ENCODE measurements at places on chromosomes 7 and 10. TPM values are rescaled to one million over a fixed set of nuclear protein-coding genes. Genes with fewer than 3 reads are reported as not detected.

DNA sequence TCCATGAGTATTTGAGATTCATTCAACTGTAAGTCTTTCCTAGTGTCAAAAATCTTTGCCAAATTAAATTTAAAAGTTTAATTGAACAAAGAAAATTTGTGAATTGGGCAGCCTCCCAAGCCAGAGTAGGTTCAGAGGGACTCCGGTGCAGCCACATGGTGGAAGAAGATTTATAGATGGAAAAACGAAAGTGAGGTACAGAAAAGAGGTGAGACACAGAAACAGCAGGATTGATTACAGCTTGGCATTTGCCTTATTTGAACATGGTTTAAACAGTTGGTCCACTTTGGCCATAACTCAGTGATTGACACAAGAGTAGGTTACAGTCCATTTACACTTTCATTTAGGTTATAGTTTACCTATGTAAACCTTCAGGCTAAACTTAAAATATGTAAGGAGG is 465.8 kb downstream of the ARL4A start:
- DNase-seq, result no peak

- peak; percentile 51 for DNase-seq
Measured at GRCh38 chr7:50679218-50680007, 103.3 kb downstream of the GRB10 start.

DNA sequence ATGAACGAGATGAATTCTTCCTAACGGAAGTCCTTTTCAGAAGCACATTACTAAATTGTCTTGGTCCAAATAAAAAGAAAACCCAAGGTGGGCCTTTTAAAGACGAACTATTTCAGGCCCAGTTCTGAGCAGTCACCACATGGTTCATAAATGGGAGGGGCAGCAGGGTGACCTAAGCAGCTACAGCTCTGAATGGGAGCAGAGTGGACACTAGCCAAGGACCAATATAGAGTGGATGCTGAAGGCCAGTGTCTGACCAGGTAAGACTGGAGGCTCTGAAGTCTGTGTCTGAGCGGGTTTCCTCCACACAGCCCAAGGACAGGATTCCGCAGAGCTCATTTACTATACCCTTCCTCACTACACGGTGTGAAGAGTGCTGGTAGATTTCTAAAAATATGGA is 159.1 kb downstream of the TMEM26 start:
- no peak for DNase-seq

TEX36 gene
- total RNA-seq, result not detected

DNA sequence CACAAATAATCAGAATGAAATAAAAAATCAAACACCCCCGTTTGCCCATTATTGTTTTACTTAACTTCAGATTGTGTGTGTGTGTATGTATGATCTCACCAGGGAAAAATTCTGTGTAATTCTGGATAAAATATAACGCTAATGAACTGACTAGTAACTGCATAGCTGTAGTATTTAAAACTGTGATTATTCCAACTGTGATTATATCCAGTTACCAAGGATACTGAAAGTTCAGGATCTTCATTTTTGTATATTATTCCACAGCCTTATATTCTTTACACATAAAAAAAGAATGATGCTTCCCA is 2.9 kb downstream of the TWIST1 start:
- no peak for DNase-seq

GRCh38 chr7:8413600-8413999 is 19.8 kb upstream of the NXPH1 start:
- no peak for DNase-seq

DRGX gene
- not detected for total RNA-seq

GRCh38 chr10:87860156-87860795 is 3.1 kb downstream of the KLLN start:
- DNase-seq, result no peak

DNA sequence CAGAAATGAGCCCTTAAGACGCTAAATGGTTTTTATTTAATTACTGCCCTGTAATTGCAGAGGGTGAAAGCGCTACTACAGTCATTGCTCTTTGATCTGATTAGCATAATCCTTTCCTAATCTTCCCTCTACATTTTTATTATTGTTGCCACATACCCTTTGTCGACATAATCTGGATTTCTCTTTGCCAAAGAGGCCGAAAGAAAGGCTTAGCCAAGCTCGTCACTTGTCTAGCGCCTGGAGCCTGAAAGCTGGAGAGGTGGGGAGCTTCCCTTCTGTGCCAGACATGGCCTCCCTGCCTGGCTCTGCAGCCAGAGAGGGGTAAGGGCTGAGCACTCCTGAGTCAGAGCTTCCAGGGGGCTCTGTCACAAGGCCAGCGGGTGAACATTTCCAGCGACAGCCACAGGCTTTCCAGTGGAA is 145.9 kb downstream of the PRKAG2 start:
- DNase-seq, result no peak

DNA sequence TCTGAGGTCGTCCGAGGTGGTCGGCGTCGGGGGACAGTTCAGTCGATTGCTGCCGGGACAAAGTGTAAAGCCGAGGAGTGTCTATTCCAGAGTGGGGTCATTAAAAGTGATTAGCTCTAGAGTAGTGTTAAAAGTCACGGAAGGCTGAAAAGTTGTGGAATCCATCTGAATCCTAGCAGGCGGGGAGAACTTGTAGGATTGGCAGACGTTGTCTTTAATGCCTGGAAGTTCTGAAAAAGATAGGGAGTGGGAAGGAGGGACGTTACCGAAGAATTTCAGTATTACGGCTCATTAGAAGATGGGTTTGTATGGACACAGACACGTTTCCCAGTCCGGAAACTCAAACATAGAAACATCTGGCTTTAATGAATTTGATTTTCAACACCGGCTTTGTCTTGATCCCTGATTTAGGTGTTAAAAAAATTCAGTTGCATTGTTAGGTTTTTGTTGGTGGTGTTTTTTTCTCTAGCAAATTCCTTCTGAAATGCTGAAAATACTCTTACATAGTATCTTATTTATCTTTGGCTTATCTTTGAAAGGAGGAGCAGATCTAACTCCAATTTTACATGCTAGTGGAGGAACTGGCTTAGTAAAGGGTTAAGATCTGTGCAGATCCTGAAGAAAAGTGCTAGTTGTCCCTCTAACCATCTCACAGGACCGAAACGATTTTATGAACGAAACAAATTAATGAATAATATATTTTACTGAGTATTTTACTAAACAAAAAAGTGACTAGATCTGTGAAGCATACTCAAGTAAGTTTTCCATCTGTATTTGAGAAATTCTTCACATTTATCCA is 900 bp downstream of the MKLN1 start:
- no peak for DNase-seq

GRCh38 chr10:94299417-94299816 is 63.3 kb downstream of the NOC3L start:
- DNase-seq, result peak; percentile 91

DNA sequence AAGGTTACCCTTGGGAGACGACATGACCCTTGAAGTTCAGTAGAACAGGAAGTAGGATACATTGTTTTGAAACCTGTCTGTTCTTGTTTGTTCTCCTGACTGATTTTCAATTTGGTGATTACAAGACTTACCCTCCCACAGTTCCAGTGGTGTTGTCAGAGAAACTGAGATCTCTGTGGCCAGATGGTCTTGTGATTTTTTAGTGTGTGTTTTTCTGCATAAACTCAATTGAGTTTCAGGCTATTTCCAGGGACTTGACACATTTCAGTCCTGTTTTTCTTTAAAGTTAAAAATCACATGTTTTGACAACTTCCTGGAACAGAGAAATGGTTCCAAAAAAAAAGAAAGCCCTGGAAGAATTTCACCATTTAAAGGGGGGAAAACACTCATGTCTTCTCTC is 22.3 kb downstream of the PIK3CG start:
- DNase-seq, result no peak

GRCh38 chr7:81355911-81356310 is 413.9 kb downstream of the HGF start:
- no peak for DNase-seq

IFIT2 gene
- total RNA-seq, result 4.0 TPM

DNA sequence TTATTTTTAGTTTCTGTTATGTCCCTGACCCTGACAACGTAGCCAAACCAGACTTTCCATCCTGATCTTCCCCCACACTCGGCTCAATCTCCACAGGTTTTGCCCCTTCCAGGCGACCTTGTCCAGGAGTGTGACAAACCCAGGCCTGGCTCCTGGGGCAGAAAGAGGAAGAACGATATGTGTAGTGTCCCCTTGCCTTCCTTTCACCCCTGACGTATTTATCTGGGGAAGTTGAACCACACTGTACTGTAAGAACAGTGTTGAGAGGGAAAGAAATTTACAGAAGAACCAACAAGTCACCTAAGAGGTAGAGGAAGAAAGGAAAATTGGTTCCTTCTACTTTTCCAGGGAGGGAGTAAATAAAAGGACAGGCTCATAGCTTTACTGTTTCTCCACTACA is 158.0 kb downstream of the VTI1A start:
- DNase-seq, result no peak

MRPS16 gene
- 71.6 TPM for total RNA-seq

DNA sequence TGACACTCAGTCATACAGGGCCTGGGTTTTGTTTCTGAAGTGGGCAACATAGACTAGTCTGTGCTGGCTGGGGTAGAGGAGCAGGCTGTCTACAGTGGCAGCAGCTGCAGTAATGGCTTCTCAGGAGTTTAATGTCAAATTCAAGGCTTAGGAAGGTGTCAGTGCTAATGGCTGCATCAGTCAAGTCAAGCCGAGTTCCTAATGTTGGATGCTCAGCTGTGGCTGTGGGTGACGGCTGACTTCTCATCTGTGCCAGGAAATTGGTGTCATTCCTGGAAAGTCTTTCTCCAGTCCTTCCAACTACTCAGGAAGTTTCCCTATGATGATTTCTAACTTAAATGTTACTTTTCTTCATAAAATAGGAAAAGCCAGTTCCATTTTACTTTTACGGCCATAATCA is 468.1 kb upstream of the IGFBP3 start:
- DNase-seq, result no peak

All from H4 (cell line).